ENCODE measurements at places on chromosomes 11 and 22.

DNA sequence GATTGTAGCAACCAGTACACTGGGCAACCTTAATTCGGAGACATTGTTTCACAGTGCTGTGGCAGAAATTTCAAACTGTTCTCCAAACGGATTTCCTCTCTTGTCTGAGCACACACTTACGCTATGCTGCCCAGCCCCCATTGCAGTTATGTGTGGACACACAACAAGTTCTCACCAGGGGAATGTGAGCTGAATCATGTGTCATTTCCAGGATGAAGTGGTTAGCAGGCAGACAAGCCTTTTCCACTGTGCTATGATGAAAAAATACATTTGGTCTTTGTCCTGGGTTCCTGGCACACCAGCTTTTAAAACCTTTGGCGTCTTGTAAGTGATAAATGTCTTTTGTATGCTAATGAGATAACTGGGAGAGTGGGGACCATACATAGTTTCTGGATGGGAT is 46.9 kb upstream of the SYT9 start:
- DNase-seq = no peak

- no peak for DNase-seq
Observed at GRCh38 chr11:86210898-86211297, 33.7 kb upstream of the EED start.

DNA sequence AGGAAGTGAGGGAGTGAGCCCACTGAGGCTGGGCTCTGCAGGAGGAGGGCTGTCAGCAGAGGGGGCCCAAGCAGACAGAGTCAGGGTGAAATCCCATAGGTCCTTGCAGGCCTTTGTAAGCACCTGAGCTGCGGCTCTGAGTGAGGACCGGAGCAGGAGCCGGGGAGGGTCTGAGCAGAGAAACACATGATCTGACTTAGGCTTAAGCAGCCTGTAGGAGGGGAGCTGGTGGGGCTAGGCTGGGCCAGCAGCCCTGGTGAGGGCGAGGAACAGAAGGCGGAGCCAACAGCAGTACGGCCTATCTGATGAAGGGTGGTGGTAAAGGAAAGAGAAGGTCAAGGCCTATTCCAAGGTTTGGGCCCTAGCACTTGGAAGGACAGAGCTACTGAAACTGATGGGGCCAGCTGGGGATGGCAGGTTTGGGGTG is 26.9 kb upstream of the CBX7 start:
- no peak for DNase-seq

GRCh38 chr11:4064278-4064955 is 30.2 kb upstream of the RRM1 start:
- no peak for DNase-seq

- no peak for DNase-seq
Observed at GRCh38 chr11:10388101-10388500, 67.0 kb upstream of the AMPD3 start.

All from natural killer cell (primary cell).